Stimulated activated CD4-positive, alpha-beta T cell treated with anti-CD3 and anti-CD28 coated beads, Interleukin-1b, Interleukin-23, amount 100 ng/mL, for 48 hours (primary cell): ENCODE measurements at places on chromosomes 5 and 9.

- no peak for DNase-seq
Measured at GRCh38 chr9:110763568-110763967, 95.0 kb downstream of the MUSK start.

DNA sequence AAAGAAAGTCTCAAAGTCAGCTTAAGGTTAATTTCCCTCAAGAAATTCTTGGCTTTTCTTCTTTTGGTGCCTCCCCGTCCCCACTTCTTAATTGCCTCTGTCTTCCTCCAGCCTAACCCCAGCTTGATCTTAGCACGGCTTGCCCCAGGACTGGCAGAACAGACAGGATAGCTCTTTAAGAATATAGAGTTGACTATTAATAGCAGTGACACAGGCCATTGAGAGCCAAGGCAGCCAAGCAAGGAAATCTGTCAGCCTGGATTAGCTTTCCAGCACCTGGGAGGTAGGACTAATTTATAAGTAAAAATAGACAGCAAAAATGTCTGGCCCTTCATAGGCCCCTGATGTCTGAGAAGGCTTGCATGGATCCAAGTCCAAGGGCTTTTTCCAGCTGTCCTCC, 384.6 kb upstream of the SLC30A5 start:
- no peak for DNase-seq

GRCh38 chr9:81237565-81238231, 451.6 kb downstream of the TLE1 start:
- no peak for DNase-seq

DNA sequence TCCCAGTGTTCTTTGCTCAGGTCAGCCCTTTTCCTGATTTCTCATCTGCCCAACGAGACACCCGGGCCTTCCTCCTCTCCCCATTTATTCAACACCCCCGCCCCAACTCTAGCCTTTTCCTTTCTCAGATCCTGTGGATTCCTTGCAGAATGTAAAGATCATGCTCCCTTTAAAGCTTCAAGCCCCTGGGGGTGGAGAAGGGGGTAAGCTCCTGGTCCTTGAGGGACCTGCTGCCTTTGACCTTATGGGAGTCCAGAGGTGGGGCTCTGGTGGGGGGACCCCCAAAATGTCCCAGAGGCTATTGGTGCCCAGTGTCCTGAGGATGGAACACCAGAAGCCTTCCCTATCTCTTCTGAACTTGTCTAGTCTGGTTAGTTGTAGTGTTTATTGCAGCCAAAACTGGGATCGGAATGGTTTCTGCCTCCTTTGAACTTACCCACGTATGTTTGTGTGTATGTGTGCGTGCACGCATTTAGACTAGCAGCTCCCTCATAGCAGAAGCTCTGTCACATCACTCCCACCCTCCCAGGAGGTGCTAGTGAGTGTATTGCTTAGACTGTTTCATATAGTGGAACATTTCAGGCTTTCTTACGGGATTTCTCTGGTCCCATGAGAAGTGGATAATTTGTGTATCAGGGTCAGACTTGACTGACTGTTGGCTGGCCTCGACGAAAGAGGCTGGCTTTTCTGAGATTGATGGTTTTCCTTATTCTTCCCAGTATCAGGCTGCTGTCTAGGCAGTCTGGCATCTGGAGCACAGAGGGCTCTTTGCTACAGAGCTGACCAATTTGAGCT, 1.1 kb downstream of the GALNT10 start:
- DNase-seq: no peak

- DNase-seq: peak; percentile 70
Measured at GRCh38 chr9:97398999-97399758, 12.7 kb upstream of the TDRD7 start.

DNA sequence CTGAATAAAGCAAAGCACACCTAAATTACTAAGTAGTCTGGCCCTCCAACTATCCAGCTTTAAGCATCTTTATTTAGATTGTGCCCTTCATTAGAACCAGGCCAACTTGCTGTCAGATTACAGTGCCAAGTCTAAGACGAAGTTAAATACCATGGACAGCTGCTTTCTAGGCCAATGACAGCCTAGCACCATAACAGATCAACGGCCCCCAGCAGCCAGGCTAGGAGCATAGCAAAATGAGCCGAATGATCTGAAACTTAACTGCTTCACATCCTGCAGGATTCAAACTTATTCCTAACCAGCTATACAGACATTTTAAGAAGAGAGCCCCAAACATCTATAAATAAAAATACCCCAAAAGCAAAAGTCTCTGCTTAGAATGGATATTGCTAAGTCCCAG, 6.8 kb downstream of the SLC24A2 start:
- no peak for DNase-seq

- no peak for DNase-seq
Measured at GRCh38 chr9:128250839-128251731, 24.7 kb downstream of the GOLGA2 start.

DNA sequence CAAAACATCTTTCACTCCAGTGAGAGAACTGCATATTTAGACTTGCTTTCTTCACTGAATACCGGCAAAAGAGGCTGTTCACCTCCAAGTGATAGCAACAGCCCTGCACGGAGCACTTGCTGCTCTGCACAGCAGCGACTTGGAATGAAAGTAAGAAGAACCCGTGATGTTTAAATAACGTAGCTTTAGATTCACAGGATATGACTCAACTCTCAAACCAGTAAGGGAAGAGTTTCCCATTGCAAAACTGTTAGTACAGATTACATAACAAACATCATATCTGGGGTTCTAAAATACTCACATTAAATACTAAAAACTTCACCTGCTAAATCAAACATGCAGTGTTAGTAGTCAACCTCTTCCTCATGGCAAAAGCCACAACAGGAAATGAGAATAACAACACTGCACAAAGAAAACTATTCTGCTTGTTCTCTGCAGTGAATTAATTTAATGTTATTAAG, 203.4 kb downstream of the MCTP1 start:
- DNase-seq: peak; percentile 10

GRCh38 chr9:112819635-112820496, 69.3 kb downstream of the SNX30 start:
- no peak for DNase-seq

DNA sequence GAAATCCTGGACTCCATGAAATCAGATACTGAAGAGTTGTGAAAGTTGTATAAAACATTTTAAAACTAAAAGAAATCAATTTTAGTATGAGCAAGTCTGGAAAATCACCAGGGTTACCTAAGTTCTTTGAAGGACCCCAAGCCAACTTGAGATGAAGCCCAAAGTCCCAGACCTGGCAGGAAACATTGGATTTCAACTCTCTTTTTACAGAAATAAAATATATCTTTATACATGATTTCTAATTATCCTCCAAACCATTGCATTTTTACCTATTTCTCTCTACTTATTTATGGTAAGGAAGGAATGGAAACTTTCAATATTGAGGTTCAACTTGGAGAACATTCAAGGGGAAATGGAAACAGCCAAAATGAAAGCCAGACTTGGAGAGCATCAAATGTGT, 390.6 kb upstream of the C9orf72 start:
- no peak for DNase-seq

DNA sequence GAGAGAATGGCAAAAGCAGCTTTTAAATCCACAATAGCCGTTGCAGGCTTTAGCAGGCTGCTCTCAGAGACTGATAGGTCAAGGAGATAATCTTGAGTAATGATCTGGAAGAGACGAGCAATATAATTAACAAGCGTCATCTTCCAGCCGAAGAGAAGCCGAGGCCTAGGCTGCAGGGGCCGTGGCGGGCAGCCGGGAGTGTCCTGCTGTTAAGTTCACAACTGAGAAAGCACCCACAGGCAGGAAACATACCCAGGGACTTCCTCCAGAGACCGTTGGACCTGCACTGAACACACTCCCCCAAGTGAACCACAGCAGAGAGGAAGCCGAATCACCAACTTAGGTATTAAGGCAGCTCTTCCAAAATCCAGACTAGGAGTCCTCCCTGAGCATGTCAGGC, 182.3 kb downstream of the IRX2 start:
- no peak for DNase-seq

GRCh38 chr5:51977014-51977413, 593.8 kb downstream of the ISL1 start:
- no peak for DNase-seq

GRCh38 chr5:178533136-178533535, 57.1 kb downstream of the COL23A1 start:
- no peak for DNase-seq

DNA sequence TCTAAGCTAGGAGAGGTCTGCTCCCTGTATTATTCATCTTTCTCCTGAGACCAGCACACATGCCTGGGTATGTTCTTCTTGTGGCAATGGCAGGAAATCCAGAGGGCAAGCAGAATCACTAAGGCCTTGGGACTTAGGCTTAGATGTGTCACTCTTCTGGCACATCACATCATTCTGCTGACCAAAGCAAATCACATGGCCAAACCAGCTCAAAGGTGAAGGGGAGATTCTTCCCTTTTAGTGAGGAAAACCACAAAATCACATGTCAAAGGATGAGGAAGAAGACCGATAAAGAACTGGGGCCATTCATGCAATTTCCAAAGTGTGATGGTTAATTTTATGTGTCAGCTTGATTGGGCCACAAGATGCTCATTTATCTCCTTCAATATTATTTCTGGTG, 5.7 kb upstream of the AGGF1 start:
- no peak for DNase-seq

DNA sequence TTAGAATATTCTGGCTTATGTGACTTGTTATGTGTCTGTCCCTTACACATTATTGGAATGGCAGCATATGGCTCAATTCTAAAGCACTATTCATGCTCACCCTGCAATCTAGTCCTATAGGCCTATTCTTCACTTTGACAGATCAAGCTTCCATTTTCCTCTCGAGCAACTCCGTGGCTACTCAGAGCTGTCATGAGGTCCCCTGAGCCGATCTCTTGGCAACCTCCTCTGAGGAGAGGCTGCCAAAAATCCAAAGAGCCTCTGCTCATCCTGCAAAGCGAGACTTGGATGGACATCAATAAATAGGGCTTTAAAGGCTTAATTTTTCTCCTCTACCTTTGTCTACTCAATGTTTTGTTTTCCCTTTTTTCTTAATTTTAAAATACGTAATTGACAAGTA, 163.8 kb downstream of the GABRB2 start:
- DNase-seq: no peak

- DNase-seq: no peak
Measured at GRCh38 chr5:179180061-179180610, 120.0 kb downstream of the ZNF354C start.

DNA sequence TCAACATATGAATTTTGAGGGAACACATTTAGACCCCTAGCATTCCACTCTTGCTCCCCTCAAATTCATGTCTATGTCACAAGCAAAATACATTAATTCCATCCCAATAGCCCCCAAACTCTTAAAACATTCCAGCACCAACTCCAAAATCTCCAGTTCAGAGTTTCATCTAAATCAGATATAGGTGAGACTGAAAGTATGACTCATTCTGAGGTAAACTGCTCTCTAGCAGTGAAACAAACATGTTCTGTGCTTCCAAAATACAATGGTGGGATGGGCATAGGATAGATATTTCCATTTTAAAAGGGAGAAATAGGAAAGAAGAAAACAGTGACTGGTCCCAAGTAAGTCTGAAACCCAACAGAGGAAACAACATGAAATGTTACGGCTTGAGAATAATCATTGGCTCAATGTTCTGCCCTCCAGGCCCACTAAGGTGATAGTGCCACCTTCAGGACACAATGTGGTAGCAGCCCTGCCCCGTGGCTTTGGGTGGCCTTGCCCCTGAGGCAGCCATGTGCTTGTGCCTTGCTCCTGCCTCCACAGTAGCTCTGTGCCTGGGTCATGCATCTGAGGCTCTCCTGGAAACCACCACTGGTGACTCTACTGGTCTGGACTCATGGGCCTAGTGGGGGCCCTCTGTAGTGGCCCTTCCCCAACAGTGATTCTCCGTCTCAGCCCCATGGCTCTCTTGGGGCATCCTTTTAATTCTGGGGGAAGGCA, 36.4 kb upstream of the IPPK start:
- DNase-seq: peak; percentile 47

GRCh38 chr5:81856948-81857928, 106.3 kb upstream of the SSBP2 start:
- DNase-seq: no peak

GRCh38 chr9:1050125-1050895, at the start of gene DMRT2:
Gene DMRT2, plus strand, starts transcription at chr9:1050357. Its CDS starts 1,257 bp downstream, at chr9:1051614.
- DNase-seq: peak; percentile 53

- DNase-seq: no peak
Measured at GRCh38 chr9:22986556-22986955, 539.9 kb downstream of the DMRTA1 start.

GRCh38 chr9:107547303-107547702, 57.7 kb upstream of the KLF4 start:
- no peak for DNase-seq

GRCh38 chr5:54577528-54577927, 60.0 kb downstream of the SNX18 start:
- DNase-seq: no peak

DNA sequence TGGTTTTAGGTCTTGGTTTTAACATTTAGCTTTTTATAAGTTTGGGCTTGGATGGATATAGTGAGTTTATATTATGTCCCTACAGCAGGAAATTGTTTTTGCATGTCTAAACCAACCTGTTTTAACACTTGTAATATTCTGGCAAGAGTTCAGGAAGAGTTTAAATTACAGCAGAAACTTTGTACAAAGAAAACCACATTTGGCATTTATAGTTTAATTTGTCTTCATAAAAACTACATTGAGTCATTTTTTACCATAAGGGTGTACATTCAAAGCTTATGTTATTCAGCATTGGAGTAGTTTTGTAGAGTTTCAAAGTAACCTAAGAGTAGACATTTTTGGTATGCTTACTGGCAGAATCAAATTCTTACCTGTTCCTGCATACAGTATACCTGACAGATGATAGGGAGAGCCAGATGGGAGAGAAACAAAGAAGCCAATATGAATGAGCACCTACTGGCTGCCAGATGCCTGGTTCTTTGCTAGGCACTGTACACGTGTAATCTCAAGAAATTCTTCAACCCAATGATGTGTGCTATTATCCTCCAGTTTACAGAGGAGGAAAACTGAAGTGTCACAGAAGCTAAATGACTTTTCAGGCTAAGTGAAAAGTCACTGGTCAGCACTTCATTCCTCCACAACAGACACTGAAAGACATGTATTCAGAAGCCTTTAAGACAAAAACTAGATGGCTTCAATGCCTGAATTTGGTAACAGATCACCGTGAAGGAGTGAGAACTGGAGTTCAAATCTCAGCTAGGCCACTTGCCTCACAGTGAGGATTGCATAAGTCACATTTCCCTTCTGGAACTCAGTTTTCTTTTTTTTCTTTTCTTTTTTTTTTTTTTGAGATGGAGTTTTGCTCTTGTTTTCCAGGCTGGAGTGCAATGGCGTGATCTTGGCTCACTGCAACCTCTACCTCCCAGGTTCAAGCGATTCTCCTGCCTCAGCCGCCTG, 25.9 kb upstream of the ECM2 start:
- no peak for DNase-seq

DNA sequence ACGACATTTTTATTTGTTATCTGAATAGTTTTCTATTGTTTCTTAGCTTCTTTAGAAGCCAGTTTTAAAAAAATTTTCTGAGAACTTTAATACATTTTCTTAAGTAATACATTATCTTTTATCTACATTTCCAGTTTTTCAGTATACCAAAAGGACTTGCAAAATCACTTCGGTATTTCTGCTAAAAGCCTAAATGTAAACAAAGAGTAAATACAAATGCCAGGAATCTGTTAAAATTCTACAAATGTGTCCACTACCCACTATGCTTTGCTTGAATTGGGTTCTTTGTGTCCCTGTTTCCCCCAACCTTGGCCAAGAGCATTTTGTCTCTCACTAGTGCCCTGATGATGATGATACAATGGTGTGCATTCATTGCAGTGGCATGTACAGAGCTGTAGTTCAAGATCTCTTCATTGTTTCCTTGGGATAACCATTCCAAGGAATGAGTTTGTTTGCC, 611.2 kb downstream of the NR2F1-AS1 start:
- DNase-seq: no peak

- DNase-seq: no peak
Measured at GRCh38 chr5:5155617-5156016, 15.5 kb downstream of the ADAMTS16 start.

- DNase-seq: no peak
Measured at GRCh38 chr9:84121991-84122523, 141.5 kb downstream of the RMI1 start.
